Heart right ventricle (tissue), 16 donors: ENCODE measurements at places on chromosomes 12 and 14.

- no peaks in the 10 kb centered on the region for H3K36me3 ChIP-seq
- no peak overlapping the region for H3K4me3 ChIP-seq
- no peak for DNase-seq
- H3K4me1 ChIP-seq: no peaks in the 10 kb centered on the region
- no peak overlapping the region for H3K27ac ChIP-seq
- H3K27me3 ChIP-seq: no peaks in the 10 kb centered on the region
Observed at GRCh38 chr12:102182635-102183034, 15.0 kb downstream of the PMCH start.

GRCh38 chr14:60532442-60532841 is 23.5 kb downstream of the SIX6 start:
- no peaks in the 10 kb centered on the region for H3K4me1 ChIP-seq
- no peak for DNase-seq
- H3K4me3 ChIP-seq: no peak overlapping the region
- no peaks in the 10 kb centered on the region for H3K36me3 ChIP-seq

DNA sequence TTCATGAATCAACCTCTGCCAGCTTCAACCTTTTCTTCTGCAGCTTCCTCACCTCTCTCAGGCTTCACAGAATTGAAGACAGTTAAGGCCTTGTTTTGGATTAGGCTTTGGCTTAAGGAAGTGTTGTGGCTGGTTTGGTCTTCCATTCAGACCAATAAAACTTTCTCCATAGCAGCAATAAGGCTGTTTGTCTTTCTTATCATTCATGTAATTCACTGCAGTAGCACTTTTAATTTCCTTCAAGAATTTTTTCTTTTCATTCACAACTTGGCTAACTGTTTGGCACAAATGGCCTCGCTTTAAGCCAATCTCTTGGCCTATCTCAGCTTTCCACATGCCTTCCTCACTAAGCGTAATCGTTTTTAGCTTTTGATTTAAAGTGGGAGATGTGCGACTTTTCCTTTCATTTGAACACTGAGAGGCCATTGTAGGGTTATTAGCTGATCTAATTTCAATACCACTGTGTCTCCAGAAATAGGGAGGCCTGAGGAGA is 229.5 kb downstream of the IPO8 start:
- no peaks in the 10 kb centered on the region for H3K4me1 ChIP-seq
- H3K27ac ChIP-seq: no peak overlapping the region
- no peak for DNase-seq
- H3K36me3 ChIP-seq: no peaks in the 10 kb centered on the region

DNA sequence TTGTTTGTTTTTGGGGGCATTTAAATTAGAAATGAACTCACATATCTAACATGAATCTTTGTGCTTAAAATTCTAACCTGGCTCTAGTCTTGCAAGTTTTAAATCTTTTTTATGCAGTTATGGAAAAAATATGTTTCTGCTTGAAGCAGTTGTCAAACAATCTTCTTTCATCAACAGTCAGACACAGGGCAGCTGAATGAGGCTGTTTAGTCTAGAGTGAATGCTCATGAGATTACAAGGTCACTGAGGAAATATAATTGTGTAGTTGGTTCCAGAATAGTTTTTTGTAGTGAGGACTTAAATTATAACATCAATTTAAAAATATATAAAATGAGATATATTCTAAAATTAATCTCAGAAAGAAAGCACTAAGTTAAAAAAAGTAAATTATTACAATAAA is 76.5 kb downstream of the TRMT5 start:
- no peak overlapping the region for H3K27ac ChIP-seq
- peaks cover 9% of the 10 kb centered on the region for H3K4me1 ChIP-seq
